ENCODE measurements at places on chromosomes 4 and X.

DNA sequence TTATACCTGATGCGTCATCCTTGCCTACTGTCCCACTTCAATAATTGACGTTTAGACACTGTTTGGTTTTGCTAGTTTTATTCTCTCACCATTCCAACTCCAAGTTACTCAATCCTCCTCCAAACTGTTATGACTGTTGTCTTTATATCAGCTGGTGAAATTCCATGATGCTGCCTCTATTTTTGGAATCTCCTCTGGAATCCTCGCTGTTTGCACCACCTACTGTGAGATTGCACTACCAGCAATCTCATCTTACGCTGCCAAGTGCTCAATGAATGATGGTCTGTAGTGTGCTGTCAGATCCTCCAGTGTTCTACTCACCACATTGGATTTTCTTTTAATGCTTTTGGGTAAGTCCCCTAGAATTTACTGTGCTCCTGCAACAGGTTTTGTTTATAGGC is 13.2 kb upstream of the PCDH18 start:
- no peak overlapping the region for H3K27ac ChIP-seq
- H3K27me3 ChIP-seq, result no peaks in the 10 kb centered on the region
- DNase-seq, result no peak

DNA sequence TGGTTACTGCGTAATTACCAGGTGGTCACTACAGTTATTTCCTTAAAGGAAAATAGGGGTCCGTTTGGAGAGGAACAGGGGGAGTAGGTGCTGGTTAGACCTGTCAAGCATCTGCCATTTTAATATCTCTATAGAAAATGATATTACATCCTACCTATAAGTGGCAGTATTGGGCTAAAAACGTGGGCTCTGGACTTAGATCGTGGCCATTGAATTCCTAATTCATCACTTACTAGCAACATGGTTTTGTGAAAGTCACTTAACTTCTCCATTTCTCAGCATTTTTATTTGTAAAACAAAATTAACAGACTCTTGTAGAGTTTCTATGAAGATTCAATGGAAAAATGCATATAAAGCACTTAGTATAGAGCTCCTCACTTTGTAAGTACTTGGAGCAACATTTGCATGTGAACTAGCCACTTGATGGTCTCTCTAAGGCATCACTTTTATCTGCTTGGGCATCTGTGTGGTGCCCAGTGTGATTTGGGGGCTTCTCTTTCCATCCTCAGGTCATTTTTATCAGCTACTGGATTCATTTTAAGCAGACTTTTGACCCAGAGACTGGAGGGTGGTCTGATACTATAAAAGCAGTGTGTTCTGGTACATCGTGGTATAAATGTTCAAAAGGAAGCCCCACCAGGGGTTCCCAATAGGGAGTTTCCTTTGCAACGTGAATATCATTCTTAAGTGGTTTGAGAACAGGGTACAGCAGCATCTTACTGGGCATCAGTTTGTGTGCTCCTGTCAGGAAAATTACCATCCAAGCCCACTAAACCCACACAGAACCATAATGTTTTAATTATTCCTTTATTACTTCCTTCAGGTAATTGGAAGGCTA is 42.7 kb upstream of the RASSF6 start:
- no peaks in the 10 kb centered on the region for H3K4me1 ChIP-seq
- H3K36me3 ChIP-seq, result no peaks in the 10 kb centered on the region
- no peak overlapping the region for H3K27ac ChIP-seq
- no peak overlapping the region for H3K4me3 ChIP-seq

GRCh38 chrX:110414273-110414672 is 55.6 kb downstream of the RTL9 start:
- H3K4me1 ChIP-seq, result peaks cover 14% of the 10 kb centered on the region
- H3K36me3 ChIP-seq, result no peaks in the 10 kb centered on the region
- DNase-seq, result no peak
- H3K27ac ChIP-seq, result no peak overlapping the region
- no peaks in the 10 kb centered on the region for H3K27me3 ChIP-seq

- H3K27me3 ChIP-seq, result no peaks in the 10 kb centered on the region
- H3K4me3 ChIP-seq, result no peak overlapping the region
- H3K27ac ChIP-seq, result no peak overlapping the region
- H3K36me3 ChIP-seq, result no peaks in the 10 kb centered on the region
- no peaks in the 10 kb centered on the region for H3K4me1 ChIP-seq
Observed at GRCh38 chrX:43589735-43590134, 66.4 kb upstream of the MAOA start.

DNA sequence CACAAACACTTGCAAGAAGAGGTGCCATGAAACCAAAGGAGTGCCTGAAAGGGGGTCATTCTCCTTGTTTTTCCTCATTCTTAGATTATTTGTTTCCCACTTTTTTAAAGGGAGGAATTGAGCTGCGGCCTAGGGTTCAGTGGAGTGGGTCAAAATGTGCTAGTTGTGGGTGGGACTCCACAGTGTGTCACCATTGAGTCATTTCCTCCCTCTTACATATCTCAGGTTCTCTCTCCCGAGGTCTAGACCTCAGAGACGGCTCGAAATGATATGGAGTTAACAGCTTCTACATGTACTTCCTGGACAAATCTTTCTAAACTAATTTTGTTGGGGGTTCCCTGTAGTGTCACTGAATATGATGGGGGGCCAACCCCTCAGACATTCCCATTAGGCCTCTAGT is 328.4 kb upstream of the SPANXN1 start:
- no peaks in the 10 kb centered on the region for H3K4me1 ChIP-seq
- no peaks in the 10 kb centered on the region for H3K36me3 ChIP-seq
- no peak for DNase-seq
- no peaks in the 10 kb centered on the region for H3K27me3 ChIP-seq

DNA sequence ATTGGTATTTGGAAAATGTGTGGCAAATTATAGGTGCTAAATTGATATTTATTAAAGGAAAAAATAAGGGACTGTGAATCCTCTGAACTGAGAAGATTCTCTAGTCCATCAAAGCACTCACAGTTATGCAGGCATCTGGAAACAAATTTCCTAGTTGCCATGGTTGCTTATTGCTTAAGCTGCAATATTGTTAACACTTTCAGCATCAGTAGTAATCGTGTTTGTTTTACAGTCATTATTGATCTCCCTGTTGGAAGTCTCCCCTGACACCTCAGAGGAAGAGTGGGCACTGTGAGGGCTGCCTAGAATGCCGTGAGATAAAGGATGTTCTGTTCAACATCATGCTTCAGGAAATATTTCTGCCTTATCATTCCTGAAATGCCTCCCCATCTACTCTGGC is 2004.3 kb upstream of the ADGRL3 start:
- H3K36me3 ChIP-seq, result no peaks in the 10 kb centered on the region
- H3K4me1 ChIP-seq, result peaks cover 8% of the 10 kb centered on the region
- H3K27me3 ChIP-seq, result no peaks in the 10 kb centered on the region
- DNase-seq, result no peak
- H3K4me3 ChIP-seq, result no peak overlapping the region

Measured in glutamatergic neuron (in vitro differentiated cells).